ENCODE measurements at places on chromosomes 4 and X.

DNA sequence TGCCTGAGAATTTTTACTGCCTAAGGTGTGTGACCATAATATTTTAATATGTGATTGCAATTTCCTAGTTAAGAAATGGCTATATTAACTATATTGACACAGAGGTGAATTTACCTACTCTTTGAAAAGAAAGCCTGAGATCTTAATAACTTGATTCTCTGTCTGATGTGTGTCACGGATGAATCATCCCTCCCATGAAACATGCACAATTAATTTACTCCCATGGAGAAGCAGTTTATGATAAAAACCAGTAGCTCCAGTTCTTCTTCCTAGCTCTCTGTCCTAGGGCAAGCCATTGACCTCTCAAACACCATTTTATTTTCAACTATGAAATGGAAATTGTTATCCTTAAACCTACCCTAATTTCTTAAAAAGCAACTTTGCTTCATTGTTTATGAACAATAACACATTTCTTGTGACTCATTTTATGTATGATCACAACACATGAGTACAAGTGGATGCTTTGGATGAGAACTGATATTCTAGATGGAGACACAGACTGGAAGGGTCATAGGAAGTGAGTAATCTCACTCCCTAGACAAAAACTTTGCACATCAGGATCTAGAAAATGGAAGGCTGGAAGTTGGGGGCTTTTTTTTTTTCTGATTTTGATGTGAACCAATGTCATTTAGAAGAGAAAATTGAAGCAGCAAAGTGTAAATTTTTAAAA, 438.3 kb downstream of the GPAT3 start:
- peak; percentile 21 for DNase-seq

GRCh38 chr4:40723728-40724127, 26.0 kb upstream of the NSUN7 start:
- no peak for DNase-seq

DNA sequence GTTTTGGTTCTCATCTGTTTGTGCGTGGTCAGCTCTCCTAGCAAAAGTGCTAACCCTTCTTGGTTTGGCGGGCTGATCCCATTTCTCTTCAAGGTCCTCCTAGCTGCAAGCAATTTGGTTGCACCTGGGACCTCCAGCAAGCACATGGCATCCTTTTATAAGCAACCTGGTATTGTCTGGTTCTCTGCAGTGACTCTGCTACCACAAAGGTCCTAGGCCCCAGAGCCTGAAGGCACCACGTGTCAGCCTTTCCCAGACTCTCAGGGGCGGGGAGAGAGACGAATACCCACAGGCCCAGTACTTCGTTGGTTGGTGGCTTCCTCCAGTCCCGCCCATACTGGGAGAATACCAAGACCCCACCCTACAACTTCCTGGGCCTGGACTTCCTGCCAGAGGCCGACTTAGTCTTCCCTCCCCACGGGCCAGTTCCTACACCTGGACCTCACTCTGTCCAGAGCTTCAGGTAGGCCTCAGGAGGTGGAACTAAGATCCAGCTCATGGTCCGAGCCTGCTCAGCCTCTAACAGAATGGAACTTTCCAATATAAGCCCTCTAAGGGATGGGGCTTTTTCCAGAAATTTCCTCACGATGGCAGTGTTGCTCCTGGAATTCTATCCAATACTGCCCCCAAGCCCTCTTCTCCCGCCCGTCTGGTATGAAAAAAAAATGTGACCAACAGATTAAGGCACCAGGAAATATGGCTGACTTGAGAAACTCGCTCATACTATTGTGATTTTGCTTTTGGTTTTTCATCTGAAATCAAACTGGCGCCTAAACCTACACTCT, 192.5 kb upstream of the STK26 start:
- DNase-seq = peak; percentile 98

GRCh38 chr4:112082954-112083586, 62.2 kb upstream of the FAM241A start:
- DNase-seq = peak; percentile 96

DNA sequence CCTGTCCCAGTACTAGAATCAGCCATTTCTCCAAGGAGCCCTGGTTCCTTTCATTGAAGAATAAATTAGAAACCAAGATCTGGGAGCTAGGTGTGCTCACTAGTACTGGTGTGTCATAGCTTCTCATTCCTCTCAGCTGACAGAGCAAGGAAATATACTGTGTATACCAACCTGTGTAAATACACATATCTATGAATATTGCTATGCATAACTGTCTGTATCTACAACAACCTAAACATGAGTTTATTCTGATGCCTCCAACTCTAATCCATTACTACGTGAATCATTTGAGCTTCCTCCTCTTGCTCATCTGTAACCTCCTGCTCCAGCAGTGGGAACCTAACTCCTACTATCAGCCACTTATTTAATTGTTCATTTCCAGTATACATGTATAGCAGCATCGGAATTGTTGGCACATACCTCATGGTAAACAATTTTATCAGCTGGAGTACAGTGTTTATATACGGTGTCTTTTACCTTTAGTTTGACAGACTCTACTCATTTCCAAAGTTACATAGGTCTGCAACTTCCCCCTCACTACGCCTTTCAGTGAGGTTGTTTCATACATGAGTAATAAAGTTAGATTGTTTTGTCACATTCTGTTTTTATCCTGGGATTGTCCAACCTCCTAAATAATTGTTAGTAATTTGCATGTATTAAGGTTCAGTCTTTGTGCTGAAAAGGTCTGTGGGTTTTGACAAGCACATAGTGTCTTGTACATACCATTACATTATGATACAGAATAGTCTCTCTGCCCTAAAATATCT, 7.1 kb upstream of the SCRG1 start:
- no peak for DNase-seq

GRCh38 chrX:154304846-154305245, 9.3 kb downstream of the TKTL1 start:
- no peak for DNase-seq

- no peak for DNase-seq
Observed at GRCh38 chr4:41389356-41389755, 132.6 kb downstream of the UCHL1 start.

DNA sequence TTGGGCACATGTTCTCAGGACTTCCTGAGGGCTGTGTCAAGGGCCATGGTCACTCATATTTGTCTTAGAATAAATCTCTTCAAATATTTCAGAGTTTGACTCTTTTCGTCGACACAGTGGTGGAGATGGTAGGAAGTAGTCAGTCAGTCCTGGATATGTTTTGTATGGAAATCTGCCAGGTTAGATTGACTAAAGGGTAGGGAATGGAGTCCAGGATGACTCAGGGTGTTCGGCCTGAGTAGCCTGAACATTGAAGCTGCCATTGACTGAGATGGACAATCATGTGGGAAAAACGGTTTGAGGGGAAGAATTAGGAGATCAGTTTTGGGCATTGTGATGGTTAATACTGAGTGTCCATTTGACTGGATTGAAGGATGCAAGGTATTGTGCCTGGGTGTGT, 177.1 kb upstream of the CENPE start:
- DNase-seq = no peak

GRCh38 chrX:103376979-103377324, 614 bp downstream of the BEX3 start:
- no peak for DNase-seq

DNA sequence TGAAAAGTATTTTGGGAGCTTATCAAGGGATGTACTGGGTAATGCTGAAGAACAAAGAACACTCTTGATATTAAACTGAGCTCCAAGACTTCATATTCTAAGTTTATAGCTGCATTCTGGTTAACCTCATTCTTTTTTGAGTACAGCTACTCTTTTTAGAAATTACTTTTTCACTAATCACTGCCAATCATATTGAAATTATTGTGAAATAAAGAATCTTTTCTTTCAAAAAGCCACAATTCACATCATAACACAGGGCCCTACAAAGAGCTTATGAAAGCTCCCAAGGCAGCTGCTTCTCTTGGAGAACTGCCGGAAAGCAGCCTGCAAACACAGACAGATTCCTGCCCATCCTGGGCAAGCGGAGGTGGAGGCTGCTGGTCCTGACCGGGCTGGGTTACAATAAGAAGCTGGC, 121.4 kb downstream of the RNF150 start:
- no peak for DNase-seq

DNA sequence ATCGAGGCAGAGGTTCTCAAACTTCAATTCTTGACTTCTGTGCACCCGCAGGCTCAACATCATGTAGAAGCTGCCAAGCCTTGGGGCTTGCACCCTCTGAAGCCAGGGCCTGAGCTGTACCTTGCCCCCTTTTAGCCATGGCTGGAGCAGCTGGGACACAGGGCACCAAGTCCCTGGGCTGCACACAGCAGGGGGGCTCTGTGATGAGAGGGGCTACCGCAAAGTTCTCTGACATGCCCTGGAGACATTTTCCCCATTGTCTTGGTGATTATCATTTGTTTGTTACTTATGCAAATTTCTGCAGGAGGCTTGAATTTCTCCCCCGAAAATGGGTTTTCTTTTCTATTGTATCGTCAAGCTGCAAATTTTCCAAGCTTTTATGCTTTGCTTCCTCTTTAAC, 4.9 kb upstream of the MAGEB17 start:
- no peak for DNase-seq

DNA sequence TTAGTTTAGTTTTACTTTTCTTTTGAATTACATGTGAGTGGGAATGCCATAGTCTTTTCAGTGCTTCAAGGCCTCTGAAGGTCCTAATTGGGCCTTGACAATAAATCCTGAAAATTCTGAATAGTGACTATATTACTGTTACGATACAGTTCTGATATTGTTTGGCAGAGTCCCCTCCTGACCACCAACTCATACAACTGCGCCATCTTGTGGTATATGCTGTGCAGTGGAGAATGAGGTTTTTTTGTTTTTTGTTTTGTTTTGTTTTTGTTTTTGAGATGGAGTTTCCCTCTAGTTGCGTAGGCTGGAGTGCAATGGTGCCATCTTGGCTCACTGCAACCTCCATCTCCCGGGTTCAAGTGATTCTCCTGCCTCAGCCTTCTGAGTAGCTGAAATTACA, 56.6 kb upstream of the CHRDL1 start:
- DNase-seq = no peak

DNA sequence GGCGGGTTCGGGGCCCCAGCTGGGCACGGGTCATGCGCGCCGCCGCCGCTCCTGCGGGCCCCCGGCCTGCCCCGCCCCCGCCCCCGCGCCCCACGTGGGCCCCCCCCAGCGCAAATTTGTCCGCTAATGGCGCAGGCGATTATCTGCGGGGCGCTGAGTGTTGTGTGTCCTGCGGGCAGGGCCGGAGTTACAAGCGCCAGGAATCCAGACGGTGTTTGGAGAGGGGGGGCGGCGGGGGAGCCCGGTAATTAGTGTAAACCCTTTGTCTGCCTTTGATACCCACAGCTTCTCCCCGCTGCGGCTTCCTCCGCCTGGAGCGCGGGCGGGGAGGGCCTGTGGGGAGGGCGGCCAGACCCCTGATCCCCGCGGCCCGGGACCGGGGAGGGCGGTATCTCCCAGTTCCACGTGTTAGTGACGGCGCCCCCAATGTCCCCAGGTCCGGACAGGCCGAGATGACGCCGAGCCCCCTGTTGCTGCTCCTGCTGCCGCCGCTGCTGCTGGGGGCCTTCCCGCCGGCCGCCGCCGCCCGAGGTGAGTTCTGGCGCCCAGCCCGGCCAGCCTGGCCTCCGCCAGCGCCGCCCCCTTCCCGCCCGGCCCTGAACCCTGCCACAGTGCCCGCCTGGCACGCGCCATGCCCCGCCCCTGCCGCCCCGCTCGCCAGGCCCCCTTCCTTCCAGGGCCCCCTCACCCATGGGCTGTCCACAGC, 761 bp downstream of the FGFRL1 start:
- peak; percentile 74 for DNase-seq

- no peak for DNase-seq
Observed at GRCh38 chrX:129930941-129931410, 25.0 kb downstream of the UTP14A start.

GRCh38 chrX:19727887-19728648, 159.3 kb downstream of the SH3KBP1 start:
- no peak for DNase-seq

DNA sequence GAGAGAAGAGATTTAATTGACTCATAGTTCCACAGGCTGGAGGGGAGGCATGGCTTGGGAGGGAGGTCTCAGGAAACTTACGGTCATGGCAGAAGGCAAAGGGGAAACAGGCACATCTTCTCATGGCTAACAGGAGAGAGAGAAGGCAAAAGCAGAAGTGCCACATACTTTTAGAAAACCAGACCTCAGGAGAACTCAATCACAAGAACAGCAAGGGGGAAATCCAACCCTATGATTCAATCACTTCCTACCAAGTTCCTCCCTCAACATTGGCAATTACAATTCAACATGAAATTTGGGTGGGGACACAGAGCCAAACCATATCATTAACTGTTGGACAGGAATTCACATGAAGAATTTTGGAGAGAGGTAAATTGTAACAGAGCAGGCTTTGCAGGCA, 485.3 kb upstream of the PITX2 start:
- DNase-seq = no peak

GRCh38 chrX:64205441-64205734, at the start of gene AMER1:
AMER1 (minus strand) TSS chrX:64205708; CDS start chrX:64193286, 12,422 bp downstream.
- DNase-seq = no peak

DNA sequence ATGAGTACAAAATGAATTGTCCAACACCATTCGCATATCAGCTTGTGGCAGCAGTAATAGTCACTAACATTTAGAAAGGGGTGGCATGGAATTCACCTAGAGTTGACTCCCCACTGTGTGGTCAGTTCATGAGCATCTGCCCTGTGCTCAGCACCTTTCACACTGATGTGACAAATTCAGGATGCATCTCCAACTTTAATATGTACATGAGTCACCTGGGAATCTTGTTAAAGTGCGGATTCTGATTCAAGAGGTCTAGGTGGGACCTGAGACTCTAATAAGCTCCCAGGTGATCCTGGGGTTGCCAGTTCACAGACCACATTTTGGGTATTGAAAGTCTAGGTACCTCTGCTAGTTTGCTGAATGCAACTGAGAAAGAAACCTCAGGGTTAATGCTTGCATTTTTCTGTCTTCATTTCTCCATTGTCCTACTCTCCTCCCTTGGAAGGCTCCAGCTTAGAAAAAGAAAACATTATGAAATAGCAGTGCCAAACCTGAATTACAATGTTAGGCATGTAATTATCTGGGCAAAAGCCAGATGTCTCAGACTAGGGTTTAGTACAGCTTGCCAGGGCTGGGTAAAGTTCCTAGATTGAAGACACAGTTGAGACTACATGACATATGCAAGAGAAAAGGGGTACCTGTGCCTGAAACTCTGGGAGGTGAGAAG, 32.7 kb downstream of the TMSB4X start:
- DNase-seq = no peak

DNA sequence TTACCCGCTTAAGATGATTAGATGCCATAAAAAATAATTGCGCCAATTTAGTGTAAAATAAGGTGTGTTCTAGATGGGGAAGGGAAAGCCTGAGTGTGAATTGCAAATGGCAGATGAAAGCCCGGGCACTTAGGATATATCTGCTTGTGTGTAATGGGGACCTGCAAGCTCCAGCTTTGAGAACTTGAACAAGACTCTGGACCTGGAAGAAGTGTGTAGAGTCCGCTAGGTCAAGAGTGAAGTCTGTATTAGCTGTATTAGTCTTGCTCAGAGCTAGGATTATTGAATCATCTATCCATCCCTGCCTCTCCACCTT, 4.2 kb downstream of the NEUROG2 start:
- no peak for DNase-seq

- no peak for DNase-seq
Observed at GRCh38 chr4:40205259-40206198, 8.7 kb downstream of the RHOH start.

Measured in HT-29 (cell line).